ENCODE measurements at places on chromosomes 5 and 9.

GRCh38 chr9:76095585-76095984, 205.1 kb downstream of the PCSK5 start:
- DNase-seq: no peak

- no peak for DNase-seq
Observed at GRCh38 chr9:111192650-111193049, 137.4 kb downstream of the OR2K2 start.

GRCh38 chr5:1793301-1793740, 6.3 kb downstream of the MRPL36 start:
- peak; percentile 44 for DNase-seq

- no peak for DNase-seq
Observed at GRCh38 chr5:141001844-141002604, 35.7 kb downstream of the PCDHAC2 start.

GRCh38 chr5:2658447-2658846, 93.0 kb downstream of the IRX2 start:
- DNase-seq: peak; percentile 95

DNA sequence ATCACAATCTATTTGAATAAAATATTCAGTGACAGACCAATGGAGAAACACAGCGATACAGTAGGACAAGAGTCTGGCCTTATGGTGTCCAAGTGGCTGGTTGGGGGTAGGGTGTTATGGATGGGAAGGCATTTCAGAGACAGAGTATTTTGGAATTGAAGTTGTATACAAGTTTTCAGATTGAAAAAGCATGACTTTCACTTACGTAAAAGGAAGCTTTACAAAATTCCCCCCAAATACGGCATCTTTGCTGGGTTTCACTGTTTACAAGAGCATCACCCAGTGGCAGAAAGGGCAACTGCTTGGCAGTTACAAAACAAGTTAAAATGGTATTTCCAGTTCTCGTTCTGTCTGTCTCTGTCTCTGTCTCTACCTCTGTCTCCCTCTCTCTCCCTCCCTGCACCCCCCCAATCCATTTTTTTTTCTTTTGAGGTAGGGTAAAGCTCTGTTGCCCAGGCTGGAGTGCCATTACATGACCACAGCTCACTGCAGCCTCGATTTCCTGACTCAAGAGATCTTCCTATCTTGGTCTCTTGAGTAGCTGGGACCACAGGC, 86.2 kb downstream of the PTPN3 start:
- DNase-seq: peak; percentile 27

GRCh38 chr9:14511452-14511851, 181.8 kb downstream of the ZDHHC21 start:
- no peak for DNase-seq

DNA sequence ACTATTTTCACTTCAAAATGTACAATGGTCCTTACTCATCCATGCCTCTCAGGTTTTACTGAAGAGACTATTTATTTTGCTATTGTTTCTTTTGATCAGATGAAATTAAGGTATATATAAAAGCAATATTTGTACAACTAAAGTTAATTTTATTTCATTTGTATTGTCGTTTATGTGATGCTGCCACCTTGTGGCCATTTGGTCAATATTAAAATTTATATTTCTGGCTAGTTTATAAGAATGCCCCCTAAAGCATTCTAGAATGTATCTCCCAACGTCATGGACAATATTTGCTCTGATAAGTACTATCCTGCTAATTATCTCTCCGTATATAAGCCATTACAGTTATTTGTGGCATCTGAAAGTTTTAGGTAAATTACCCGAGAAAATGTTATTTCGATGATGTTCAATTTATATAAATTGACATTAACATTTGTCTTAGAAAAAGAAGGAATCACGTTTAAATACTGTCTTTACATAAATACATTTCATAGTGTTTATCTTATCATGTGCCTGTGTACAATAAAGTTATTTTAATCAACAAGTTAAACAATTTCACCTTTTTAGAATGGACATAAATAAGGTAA, 680.0 kb downstream of the TAF11L14 start:
- peak; percentile 5 for DNase-seq

- no peak for DNase-seq
Observed at GRCh38 chr9:17656889-17657288, 78.0 kb downstream of the SH3GL2 start.

DNA sequence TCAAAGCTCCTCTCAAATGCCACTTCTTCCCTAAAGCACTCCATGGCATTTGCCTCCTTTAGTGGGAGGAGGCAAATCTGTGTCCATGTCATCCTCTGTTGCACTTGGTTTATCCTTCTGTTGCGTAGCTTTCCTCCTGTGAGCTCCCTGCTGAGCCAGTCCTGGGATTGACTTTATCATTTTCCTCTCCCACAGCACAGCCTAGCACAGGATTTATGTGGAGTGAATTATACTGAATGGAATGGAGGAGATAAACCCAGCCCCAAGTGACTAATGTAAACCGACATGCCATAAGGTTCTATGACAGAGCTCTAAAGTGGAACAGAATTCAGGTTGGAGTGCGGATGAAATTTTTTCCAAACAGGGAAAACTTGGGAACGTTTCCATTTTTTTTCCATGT, 26.4 kb upstream of the TOMM5 start:
- peak; percentile 58 for DNase-seq

- DNase-seq: no peak
Observed at GRCh38 chr5:177601577-177602457, 1.9 kb downstream of the B4GALT7 start.

- DNase-seq: peak; percentile 91
Observed at GRCh38 chr9:70587201-70587600, 172.7 kb upstream of the KLF9 start.

DNA sequence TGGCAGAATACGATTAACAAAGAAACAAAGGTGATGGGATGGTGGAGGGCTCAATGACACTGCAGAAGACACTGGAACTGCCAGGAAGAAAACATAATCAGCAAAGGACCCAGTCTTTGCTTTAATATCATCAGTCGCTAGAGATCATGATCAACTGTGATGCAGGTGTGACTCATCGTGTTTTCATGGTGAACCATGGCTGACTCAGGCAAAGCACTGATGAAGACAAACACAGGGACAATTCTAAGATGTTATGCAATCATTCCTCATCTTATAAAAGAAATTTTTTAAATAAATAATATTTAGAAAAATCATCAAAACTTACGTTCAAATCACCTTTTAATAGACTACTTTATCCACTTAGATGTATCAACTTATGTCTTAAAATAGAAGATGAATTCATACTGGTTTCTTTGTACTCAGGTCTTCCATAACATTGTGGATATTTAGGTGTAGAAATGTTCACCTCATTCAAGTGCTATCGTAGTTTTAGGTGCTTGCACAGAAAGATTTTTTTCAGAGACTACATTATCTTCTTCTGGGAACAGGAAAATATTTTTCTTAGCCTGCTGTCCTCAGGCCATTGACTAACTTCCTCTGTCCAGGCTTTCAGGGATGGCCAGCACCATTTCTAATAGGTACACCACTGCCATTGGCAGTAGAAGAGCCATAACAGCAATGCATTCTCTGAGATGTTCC, 673.4 kb upstream of the MEF2C start:
- peak; percentile 88 for DNase-seq

GRCh38 chr5:64518793-64519192, 13.0 kb downstream of the RGS7BP start:
- DNase-seq: no peak

DNA sequence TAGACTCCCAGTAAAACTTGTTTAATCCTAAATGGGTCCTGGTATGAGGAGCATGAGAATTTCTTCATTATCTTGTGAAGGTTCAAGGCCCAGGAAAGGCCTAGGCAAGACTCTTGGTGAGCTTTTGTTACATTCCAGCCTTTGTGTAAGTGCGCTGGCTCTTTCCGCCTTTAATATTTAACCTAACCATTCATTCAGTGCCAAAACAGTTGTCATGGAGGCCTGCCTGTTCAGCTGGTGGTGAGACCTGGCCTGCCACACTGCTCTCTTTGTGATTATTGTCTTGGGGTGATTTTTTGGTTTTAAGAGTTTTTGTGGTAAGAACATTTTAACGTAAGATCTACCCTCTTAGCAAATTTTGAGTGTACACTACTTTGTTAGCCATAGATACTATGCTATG, 127.5 kb upstream of the WWC1 start:
- DNase-seq: no peak

- no peak for DNase-seq
Observed at GRCh38 chr5:77957516-77957915, 181.4 kb upstream of the TBCA start.

DNA sequence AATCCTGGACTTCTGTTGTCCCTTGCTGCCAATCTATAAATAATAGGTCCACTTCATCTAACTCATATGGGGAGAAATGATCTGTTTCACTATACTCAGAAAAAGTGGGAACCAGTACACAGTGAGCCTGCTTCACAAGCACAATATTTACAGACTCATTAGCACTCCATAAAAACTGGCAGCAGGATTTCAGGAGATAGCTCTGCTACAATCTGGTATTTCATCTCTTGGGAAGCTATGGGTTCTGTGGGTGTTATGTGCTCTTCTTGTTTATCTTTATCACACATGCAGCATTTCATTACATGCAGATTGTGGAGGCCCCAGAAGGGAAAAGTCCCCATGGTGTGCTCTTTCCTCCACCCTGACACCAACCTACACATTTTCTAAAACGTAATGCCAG, 33.2 kb downstream of the UGT3A2 start:
- DNase-seq: no peak

GRCh38 chr5:141637767-141638419, 1.1 kb downstream of the RELL2 start:
- DNase-seq: peak; percentile 12

DNA sequence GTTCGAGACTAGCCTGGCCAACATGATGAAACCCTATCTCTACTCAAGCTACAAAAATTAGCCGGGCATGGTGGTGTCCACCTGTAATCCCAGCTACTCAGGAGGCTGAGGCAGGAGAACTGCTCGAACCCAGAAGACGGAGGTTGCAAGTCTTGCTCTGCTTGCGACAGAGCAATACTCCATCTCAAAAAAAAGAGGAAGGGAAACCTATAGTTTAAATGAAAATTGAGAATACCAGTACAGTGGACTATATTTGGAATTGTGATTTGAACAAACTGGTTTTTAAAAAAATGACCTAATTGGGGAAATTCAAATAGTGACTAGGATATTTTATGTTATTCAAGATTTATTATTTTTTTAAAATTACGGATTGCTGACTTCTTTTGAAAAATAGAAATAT, 33.2 kb downstream of the DIAPH1 start:
- DNase-seq: no peak

GRCh38 chr5:107257885-107258520, 412.7 kb downstream of the EFNA5 start:
- DNase-seq: no peak

DNA sequence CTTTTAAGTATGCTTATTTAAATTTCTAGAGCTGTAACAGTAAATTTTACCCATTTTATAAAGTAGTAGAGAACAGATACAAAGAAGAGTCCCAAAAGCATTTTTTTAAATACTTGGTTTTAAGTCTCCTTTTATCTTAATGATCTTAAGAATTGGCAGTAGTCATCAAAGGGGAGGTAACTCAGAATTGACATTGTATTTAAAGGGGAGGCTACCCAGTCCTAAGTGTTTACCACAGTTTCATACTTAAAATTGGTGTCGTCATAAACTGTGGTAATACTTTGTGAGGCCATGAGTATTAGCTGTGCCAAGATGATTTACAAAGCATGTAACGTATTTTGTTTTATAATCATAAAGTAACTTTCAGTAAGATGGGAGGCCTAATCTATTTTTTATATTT, 14.8 kb downstream of the SLC25A46 start:
- DNase-seq: no peak

GRCh38 chr9:129606161-129607026, 14.5 kb downstream of the C9orf50 start:
- no peak for DNase-seq

GRCh38 chr9:96318921-96319565, 17.1 kb upstream of the HSD17B3 start:
- DNase-seq: no peak

DNA sequence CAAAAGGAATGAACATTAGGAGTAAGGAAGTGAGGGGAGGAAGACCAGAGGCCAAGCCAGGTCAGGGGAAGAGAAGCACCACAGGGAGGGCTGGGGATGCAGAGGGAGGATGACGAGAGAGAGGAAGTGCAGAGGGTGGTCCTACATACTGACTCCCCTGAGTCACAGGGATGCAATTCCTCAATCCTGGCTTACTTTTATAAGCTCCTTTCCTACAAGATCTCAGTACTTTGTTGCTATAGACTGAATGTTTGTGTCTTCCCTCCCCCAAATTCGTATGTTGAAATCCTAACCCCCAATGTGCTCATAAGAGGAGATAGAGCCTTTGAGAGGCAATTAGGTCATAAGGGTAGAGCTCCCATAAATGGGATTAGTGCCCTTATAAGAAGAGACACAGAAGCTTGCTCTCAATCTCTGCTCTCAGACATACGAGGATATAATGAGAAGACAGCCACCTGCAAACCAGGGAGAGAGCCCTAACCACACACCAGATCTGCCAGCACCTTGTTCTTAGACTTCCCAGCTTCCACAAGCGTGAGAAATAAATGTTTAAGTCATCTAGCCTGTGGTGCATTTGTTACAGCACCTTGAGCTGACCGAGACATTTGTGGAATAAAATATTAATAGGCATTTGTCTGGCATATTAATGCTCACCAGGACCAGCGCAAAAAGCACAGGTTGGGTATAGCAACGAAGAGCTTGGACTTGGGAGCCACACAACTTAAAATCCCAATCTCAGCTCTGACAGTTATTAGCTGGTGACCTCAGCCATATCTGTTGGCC, 33.4 kb downstream of the GCNT4 start:
- DNase-seq: no peak

DNA sequence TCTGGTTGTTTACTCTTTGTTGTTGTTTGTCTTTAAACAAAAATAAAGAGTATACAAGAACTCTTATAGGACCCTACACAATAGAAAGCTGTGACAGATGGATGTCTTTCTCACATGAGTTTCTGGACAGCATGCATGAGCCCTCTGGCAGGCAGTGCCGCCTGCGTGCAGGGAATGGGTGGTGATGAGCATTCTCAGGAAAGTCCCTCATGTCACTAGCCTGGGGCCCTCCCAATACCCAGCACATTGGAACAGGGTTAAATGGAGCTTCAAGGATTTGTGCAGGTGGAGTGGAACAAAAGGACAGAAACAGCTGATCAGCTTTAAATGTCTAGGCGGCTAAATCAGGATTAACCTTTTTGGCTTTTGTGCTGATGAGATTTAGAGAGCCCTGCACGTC, 181.0 kb upstream of the CD180 start:
- DNase-seq: no peak

- DNase-seq: no peak
Observed at GRCh38 chr5:169744336-169744735, 107.3 kb downstream of the DOCK2 start.

GRCh38 chr9:81417941-81418340, 271.4 kb downstream of the TLE1 start:
- no peak for DNase-seq

- DNase-seq: peak; percentile 39
Observed at GRCh38 chr5:128276537-128277216, 193.1 kb downstream of the SLC12A2 start.

DNA sequence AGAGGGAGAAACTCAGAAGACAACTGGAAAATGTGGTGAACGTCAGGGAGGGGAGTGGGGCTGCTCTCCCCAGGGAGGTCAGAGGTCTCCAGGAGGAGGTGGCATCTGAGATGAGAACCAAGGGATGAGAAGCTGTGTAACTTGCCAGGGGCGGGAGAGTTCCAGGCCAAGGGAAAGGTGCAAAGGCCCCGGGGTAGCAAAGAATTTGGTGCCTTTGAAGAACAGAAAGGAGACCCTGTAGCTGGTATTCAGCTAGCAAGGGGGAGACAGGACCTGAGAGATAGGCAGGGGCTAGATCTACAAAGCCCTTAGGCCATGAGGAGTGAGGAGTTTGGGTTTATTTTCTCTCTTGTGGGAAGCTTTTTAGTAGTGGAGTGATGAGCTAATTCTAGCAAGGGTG, 3.3 kb downstream of the DNM1 start:
- no peak for DNase-seq

- no peak for DNase-seq
Observed at GRCh38 chr5:96316017-96316416, 117.0 kb downstream of the PCSK1 start.

Data from astrocyte (in vitro differentiated cells and primary cell).